ENCODE measurements at places on chromosomes 3 and 15.

GRCh38 chr3:4503050-4503449 lies 9.9 kb downstream of the ITPR1 start:
- no peak for DNase-seq

DNA sequence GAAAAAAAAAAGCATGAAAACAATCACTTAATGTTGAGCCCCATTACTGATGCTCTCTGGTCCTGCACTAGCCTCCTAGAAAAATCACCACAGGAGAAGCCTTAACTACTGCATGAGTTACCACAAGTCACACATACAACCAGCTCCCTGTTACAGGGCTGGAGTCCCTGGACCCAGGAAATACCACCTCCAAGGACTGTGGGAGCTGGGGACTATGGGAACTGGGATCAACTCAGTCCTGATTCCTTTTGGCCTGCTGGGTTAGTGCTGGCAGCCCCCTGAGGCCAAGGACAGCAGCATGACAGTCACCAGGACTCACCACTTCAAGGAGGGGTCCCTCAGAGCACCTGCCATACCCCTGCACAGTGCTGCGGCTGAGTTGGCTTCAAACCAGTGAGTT lies 559 bp downstream of the NR1I2 start:
- no peak for DNase-seq

DNA sequence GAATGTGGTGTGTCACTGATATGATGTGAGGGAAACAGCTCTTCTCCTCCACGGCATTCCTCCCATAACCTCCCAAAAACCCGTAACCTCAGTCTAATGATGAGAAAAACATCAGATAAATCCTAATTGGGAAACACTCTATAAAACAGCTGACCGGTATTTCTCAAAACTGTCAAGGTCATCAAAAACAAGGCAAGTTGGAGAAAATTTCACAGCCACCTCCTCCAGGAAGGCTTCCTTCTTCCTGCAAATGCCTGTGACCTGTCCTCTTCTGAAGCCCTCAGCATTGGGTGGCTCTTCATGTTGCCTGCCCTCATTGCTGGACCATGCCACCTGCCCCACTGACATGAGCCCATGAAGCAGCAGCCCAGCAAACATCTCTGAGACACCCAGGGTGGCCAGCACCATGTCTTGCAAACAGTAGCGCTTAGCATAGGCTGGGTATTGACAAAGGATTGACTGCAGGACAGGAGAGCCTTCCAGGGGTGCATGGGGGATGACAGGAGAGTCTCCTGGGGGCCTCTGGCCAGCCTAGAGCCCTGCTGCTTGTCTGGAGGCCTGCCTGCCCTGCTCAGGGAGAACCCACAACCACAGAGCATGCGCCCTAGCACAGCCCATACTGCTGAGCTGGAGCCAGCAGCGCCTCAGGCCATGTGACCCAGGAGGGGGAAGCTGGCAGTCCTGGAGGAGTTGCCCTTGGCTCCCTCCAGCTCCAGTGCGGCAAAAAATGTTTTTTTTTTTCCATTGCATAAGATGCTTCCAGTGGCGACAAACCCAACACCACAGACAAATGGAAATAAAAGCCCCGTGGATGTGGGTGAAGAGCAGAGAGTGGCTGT lies 49.7 kb downstream of the XXYLT1 start:
- DNase-seq, result no peak

GRCh38 chr15:24676431-24676830 lies 856 bp downstream of the NPAP1 start:
- DNase-seq, result no peak

DNA sequence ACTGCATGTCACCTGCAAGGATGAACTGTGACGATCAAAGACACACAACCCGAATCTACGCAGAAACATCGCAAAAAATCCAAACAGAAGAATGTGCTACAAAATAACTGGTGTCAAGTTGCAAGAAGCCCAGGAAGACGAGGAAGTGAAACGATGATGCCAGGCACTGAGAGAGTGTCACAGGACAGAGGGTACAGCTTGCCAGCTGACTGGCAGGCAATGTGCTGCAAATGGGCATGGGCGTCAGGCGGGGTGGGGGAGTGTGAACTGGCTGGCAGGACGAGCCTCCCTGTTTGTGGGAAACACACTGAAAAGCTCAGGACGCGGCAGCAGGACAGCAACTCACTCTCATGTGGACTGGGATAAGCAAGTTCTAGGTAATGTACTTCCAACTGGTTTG lies 28.9 kb upstream of the OCA2 start:
- DNase-seq, result no peak

- no peak for DNase-seq
Observed at GRCh38 chr3:143402602-143403001, 283.0 kb downstream of the CHST2 start.

- no peak for DNase-seq
Observed at GRCh38 chr3:47622671-47623461, 44.2 kb upstream of the CSPG5 start.

GRCh38 chr15:34470091-34470490 lies 32.5 kb upstream of the GOLGA8A start:
- no peak for DNase-seq

GRCh38 chr3:27074914-27075313 lies 294.3 kb downstream of the NEK10 start:
- no peak for DNase-seq

DNA sequence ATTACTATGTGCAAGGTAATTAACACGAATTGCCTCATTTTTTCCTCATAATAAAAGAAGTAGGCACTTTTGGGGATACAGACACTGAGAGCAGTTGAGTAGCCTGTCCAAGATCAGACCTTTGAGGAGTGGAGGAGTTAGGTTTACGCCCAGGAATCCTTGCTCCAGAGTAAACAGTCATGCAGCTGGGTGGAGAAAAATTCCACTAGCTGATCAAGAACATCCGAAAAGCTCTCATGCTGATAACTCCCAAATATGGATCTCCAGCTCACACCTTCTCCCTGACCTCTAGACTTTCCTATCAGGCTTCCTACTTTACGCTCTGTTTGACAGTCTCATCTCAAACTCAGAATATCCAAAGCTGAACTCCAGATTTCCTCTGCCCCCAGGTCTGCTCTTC lies 53.3 kb downstream of the ST6GAL1 start:
- no peak for DNase-seq

- DNase-seq, result no peak
Observed at GRCh38 chr3:132285620-132285945, 31.6 kb upstream of the ACP3 start.

GRCh38 chr3:37181756-37182155 lies 7.4 kb upstream of the LRRFIP2 start:
- DNase-seq, result no peak
